ENCODE measurements at places on chromosomes 11 and 22. TPM values are rescaled to one million over a fixed set of nuclear protein-coding genes. Genes with fewer than 3 reads are reported as not detected.

The OR4D6 gene
- not detected for total RNA-seq

The SLC22A25 gene
- not detected for total RNA-seq

The MIOX gene
- total RNA-seq: 0.14 TPM

The ACRV1 gene
- not detected for total RNA-seq

The IL10RA gene
- total RNA-seq: 364 TPM

The OSM gene
- 237 TPM for total RNA-seq

The FIBIN gene
- total RNA-seq: not detected

The CNTN5 gene
- total RNA-seq: not detected

The SYT12 gene
- not detected for total RNA-seq

The HBG1 gene
- not detected for total RNA-seq

The OR8K3 gene
- total RNA-seq: not detected

All from T-helper 2 cell treated with Interferon-gamma antibody and Interleukin-4, amounts not matched to agents 100 ng/mL and 5 ng/mL, for 36 hours (primary cell).